NCI-H226 (cell line): ENCODE measurements at places on chromosomes 16 and 17.
A peak's percentile ranks its signal among the peaks of the same experiment; 100 is the strongest.

- peak; percentile 35 for DNase-seq
Measured at GRCh38 chr17:82031885-82032627, 578 bp downstream of the RAC3 start.

GRCh38 chr16:75996491-75996890 is 270.2 kb upstream of the CPHXL start:
- DNase-seq: no peak

GRCh38 chr17:2436316-2436905 is 35.6 kb upstream of the MNT start:
- no peak for DNase-seq

GRCh38 chr17:78417531-78417909 is 39.1 kb downstream of the PGS1 start:
- DNase-seq: no peak

GRCh38 chr16:57530522-57531252 is 5.7 kb downstream of the CCDC102A start:
- no peak for DNase-seq

GRCh38 chr17:46135879-46136563 is 57.2 kb downstream of the KANSL1 start:
- DNase-seq: no peak

DNA sequence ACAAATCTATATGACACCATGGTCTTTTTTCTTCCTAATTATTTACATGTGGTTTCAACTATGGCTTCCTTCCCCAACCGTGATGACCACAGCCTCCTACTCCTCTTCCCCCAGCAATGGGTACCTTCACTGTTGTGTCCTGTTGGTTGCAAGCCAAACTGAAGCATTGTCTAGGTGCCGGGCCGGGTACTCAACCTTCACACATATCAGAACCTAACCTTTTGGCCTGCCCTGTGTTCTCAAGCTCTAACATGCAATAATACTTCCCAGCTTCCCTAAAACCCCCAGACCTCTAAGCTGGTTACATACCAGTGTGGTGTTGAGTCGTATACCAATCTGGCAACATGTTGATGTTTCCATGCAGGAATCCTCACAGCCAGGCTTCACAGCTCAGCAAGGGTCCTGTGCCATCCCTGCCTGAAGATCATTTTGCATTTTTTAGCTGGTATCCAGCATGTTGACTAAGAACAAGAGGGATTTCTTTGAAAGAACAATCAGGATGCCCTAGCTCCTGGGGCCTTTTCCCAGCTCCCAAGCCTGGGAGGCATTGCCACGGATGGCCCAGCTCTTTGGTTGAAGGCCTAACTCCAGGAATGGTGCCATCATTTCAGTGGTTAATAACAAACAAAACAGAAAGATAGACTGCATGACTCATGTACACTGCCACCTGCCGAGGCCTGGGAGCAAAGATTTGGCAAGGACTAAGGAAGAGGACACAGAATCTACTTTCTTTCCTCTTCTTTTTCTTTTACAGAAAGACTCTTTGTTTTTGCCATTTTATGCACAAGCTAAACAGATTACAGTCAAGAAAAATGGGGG is 373.7 kb upstream of the SALL1 start:
- DNase-seq: no peak

DNA sequence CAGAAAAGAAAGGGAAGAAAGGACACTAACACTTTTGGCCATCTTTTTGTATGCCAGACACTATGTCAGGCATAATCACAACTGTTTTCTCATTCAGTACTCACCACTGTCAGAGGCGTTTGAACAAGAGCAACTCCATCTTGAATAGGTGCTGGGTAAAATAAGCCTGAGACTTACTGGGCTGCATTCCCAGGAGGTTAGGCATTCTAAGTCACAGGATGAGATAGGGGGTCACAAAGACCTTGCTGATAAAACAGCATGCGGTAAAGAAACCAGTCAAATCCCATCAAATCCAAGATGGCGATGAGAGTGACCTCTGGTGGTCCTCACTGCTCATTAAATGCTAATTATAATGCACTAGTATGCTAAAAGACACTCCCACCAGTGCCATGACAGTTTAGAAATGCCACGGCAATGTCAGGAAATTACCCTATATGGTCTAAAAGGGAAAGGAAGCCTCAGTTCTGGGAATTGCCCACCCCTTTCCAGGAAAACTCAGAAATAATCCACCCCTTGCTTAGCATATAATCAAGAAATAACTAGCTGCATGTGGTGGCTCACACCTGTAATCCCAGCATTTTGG is 14.9 kb upstream of the LYRM9 start:
- DNase-seq: no peak

GRCh38 chr17:78672005-78672404 is 94.8 kb upstream of the DNAH17 start:
- no peak for DNase-seq

- peak; percentile 44 for DNase-seq
Measured at GRCh38 chr17:8151641-8152111, 528 bp downstream of the PER1 start.

- DNase-seq: no peak
Measured at GRCh38 chr17:6100891-6101500, 30.8 kb downstream of the WSCD1 start.

GRCh38 chr17:43694081-43694870 is 32.6 kb upstream of the MEOX1 start:
- peak; percentile 66 for DNase-seq

DNA sequence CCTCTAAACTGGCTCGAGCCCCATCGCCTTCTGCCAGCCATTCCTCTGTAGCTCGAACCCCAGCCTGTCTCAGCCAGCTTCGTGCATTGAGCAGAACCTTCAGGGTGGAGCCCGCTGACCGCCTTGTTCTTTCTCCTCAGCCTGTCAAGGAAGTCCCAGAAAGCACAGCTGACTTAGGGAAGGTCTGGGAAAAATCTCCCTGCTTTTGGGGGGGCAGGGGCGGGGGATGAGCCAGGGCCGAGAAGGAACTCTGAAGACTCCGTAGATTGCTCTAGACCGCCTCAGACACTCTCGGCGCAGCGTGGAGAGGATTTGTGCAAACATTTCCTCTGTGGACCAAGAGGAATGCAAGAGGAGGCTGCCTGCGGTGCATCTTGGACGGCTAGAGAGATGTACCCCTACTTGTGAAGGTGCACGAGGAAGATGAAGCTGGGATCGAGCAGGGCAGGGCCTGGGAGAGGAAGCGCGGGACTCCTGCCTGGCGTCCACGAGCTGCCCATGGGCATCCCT is at the start of gene GLP2R:
Gene GLP2R, plus strand, starts transcription at position 284 of the 510 bp plus-strand sequence. Its CDS starts 140 bp downstream, at position 424.
- no peak for DNase-seq

- DNase-seq: no peak
Measured at GRCh38 chr17:3554440-3554839, 3.2 kb downstream of the TRPV3 start.

DNA sequence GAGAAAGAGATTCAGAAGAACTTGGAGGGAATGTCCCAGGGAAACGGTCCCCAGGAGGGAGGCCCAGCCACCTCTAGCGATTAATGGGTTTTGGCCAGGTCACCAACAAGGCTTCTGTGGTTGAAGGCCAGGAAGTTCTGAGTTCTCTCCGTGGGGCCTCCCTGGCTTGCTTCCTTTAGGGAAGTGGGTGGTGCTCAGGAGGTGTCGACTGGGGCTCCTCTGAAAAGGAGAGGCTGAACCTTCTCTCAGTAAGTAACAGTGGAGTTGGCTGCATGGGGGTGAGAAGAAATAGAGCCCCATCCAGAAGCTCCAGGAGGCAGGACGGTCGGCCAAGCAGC is 77.1 kb upstream of the GSE1 start:
- no peak for DNase-seq

GRCh38 chr16:30927789-30928378 is 4.5 kb downstream of the FBXL19 start:
- DNase-seq: no peak

- no peak for DNase-seq
Measured at GRCh38 chr17:17508646-17509591, 12.7 kb upstream of the RASD1 start.

DNA sequence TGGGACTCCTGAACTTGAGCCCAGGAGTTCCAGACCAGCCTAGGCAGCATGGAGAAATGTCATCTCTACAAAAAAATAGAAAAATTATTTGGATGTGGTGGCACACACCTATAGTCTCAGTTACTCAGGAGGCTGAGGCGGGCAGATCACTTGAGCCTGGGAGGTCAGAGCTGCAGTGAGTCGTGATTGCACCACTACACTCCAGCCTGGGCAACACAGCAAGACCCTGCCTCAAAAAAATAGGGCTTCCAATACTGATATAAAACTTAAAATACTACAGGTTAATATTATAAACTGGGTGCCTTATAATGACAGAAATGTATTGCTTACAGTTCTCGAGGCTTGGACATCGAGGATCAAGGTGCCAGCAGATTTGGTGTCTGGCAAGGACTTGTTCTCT is 10.6 kb downstream of the CES2 start:
- no peak for DNase-seq

DNA sequence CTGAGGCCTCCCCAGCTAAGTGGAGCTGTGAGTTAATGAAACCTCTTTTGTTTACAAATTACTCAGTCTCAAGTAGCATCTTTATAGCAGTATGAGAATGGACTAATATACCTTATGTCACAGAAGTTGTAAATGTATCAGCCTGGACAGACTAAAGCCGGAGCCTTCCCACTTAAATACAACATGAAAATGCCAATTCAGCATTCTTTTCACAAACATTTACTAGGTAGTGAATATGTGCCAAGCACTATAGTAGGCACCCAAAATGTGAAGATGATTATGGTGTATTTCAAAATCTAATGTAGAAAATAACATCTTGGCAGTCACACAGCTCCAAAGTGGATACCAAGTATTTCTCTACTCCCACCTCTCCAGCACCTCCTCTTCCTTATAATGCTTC is 693.0 kb downstream of the KCNJ2 start:
- no peak for DNase-seq

DNA sequence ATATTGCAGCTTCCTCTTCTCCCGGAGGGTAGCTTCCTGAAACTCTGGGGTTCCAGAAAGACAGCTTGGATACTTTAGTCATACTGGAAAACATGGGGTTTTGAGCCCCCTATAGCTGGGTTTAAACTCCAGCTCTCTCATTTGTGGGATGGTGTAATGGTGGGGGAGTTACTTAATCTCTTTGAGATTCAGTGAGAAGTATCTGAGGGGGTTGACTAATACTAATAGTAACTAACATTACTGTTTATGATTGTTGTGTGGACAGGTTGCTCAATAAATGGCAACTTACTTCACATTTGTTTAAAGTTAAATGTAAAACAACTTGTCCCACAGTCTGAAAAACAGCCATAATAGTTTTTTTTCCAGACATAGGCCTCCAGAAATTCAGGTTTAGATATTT is 5.1 kb upstream of the SUZ12 start:
- no peak for DNase-seq

GRCh38 chr17:45584092-45585036 is 93.8 kb upstream of the PLEKHM1 start:
- DNase-seq: peak; percentile 60

GRCh38 chr17:72212041-72212440 is 91.2 kb downstream of the SOX9 start:
- no peak for DNase-seq

DNA sequence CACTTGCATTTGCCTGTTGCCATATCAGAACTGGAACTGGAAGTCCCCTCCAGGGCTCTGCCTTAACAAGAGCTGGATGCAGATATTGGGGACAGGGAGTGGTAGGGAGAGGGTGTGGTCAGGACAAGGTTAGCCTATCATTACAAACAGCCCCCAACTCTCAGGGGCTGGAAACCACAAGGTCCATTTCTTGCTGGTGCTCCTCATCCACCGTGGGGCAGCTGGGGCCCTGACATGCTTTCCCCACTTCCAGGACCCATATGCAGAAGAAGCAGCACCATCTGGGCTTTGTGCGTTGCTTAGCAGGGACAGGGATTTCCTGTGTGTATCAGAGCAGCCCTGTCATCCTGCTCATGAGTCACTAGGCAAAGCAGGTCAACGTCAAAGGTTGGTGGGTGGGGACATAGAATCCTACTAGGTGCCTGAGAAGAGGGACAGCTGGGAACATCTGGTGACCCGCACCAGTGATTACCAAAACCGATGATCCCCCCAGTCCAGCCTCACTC is 26.9 kb downstream of the RGS9 start:
- no peak for DNase-seq

- DNase-seq: peak; percentile 94
Measured at GRCh38 chr17:5500589-5501391, 14.4 kb downstream of the MIS12 start.

- no peak for DNase-seq
Measured at GRCh38 chr17:58267347-58268324, 13.1 kb downstream of the MPO start.

DNA sequence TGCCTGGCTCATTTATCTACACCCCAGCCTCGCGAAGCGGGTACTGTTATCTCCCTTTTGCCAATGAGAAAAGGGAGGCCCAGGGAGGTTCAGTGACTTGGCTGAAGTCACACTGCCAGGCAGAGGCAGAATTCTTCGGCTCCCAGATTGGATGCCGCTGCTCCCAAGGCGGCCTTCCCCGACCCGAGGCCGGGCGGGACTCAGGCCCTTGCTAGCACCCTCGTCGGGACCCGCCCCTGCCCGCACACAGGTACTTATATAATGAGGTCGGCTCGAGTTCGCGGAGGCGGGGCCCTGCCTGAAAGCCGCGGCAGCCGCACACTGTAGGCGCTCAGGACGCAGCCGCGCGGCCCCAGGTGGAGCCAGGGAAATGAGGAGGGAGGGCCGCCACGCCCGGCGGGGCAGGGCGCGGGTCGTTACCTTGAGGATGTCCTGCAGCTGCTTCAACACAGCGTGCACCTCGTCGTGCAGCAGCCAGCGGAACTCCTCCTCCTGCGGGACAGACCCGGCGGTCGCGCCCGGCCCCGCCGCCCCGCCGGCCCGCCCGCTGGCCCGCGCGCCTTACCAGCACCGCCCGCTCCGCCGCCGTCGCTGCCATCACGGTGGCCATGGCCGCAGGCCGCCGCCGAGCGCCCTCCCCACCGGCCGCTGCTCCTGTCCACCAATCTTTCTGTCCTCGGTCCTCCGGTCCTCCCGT is at the start of gene ROGDI:
Gene ROGDI, minus strand, starts transcription at position 672 of the 697 bp plus-strand sequence. Its CDS starts 62 bp downstream, at position 610.
- peak; percentile 82 for DNase-seq

GRCh38 chr16:49855822-49856671 is at the start of gene ZNF423:
Gene ZNF423 (minus strand): TSS chr16:49856112. CDS start chr16:49855774, 338 bp downstream.
- no peak for DNase-seq

GRCh38 chr17:27396941-27397340 is 59.3 kb upstream of the KSR1 start:
- no peak for DNase-seq

GRCh38 chr17:72273289-72274056 is 152.7 kb downstream of the SOX9 start:
- DNase-seq: no peak
